Activated naive CD4-positive, alpha-beta T cell (primary cell): ENCODE measurements at places on chromosomes 7 and 10.

DNA sequence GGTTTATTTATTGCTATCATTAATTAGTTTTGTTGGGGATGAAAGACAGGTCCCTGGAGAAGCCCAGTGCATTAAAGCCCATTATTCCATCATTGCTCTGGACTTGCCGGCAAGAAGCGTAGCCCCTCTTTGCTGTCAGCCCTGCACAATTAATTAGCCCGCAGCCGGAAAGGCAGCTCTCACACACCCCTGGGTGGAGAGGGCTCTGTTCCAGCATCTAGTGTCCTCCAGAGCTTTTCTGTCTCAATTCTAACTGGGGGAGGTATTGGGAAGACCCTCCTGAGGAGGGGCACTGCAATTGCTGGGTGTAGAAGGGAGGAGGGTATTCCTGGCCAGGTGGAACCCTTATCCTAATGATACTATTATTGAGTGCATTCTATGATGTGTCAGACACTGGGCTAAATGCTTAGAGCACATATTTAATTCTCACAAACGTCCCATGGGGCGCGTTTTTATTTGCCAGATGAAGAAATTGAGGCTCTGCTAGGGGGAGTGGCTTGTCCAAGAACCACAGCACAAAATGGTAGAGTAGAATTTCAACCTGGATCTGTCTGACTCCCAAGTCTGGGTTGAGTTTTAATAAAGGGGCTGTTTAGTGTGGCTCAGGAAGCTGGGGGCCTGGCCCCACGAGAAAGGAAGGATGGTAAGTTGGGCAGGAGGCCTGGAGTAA lies 148.1 kb upstream of the PCBD1 start:
- no peak for DNase-seq

DNA sequence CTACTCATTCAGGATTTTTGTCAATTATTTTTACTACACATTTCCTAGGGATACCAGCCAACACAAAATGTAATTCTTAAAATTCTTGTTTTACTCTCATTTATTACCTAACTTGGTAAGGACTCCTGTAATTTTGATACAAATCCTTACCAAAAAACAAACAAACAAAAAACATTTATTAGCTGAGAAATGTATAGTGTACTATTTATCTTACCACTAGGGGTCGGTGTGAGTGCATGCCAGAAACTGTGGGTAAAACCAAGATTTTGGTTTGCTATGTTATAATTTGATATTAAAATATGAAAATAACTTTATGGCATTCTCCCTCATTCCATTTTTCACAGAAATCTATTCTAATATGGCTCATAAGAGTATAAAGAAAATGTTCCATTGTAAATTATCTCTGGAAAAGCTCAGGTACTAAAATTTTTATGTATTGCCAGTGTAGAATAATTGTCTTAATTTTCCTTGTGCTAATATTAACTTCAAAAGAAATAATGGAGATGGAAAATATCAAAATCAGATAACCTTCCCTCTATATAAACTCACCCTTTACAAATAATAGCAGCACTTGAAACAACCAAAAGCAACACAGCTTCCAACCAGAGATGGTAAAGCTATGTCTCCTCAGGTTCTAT lies 290.8 kb upstream of the PCDH15 start:
- DNase-seq, result no peak

DNA sequence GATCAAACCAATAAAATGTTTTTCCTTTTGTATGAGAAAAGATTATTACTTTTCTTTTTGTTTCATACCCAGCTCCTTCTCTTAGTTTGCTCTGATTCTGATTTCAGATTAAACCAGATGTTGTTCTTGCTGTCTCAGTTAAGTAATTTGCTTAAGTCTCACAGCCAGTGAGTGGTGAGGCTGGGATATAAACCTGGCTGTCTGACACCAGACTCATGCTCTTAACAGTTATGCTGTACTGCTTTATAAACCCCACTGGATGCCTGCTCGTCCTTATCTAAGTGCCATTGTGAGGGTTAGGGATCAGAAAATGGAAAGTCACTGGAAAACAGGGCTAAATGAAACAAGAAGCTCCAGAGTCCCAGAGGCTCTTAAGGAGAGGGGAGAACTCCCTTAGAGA lies 24.3 kb downstream of the GARS1 start:
- no peak for DNase-seq

DNA sequence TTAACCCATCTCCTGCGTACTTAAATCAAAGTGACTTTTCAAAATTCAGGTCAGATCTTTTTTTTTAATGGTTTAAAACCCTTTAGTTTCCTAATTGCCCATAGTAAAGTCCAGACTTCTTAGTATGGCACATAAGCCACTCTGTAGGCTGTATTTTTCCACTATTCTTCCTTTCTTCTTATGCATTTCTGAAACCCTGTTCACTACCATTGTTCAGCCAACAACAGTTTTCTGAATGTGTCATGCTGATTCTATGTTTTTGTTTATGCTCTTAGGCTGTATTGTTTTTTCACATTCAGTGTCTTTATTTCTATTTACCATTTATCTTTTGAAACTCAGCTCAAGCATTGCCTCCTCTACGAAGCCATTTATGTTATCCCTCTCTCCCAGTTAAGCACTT lies 26.7 kb downstream of the CCSER2 start:
- DNase-seq, result no peak

DNA sequence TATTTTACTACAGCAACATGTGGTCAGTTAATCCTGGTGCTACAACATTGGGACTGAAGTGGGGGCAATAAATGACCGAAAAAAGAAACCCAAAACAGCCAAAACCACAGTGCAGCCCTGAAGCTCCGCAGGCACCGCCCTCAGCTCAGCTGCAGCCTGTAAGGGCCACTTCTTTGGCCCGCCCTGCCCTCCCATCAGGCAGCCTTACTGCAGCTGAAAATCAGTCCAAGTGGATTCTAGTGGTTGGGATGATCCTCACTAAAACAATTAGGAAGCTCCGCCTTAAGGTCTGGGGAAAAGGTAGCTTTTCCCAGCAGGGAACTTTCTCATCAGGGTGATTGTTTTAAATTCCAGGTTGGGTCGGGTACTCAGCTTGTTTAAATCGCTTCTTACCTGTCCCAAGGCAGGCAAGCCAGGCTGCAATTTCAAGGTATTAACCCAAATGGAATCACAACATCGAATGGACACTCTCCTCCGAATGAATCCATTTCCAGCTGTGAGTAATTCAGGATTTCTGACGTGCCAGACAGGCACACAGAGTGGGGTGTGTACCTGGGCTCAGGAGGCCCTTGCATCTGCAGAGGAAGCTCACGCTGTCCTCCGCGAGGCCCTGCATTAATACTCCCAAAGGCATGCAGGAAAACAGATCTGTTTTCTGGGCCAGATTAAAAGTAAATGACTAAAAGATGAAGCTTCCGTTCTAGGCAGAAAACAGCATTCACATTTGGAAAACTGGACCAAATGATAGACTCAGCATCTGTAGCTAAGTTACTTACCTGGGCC lies 104.3 kb downstream of the CREB5 start:
- DNase-seq, result no peak

DNA sequence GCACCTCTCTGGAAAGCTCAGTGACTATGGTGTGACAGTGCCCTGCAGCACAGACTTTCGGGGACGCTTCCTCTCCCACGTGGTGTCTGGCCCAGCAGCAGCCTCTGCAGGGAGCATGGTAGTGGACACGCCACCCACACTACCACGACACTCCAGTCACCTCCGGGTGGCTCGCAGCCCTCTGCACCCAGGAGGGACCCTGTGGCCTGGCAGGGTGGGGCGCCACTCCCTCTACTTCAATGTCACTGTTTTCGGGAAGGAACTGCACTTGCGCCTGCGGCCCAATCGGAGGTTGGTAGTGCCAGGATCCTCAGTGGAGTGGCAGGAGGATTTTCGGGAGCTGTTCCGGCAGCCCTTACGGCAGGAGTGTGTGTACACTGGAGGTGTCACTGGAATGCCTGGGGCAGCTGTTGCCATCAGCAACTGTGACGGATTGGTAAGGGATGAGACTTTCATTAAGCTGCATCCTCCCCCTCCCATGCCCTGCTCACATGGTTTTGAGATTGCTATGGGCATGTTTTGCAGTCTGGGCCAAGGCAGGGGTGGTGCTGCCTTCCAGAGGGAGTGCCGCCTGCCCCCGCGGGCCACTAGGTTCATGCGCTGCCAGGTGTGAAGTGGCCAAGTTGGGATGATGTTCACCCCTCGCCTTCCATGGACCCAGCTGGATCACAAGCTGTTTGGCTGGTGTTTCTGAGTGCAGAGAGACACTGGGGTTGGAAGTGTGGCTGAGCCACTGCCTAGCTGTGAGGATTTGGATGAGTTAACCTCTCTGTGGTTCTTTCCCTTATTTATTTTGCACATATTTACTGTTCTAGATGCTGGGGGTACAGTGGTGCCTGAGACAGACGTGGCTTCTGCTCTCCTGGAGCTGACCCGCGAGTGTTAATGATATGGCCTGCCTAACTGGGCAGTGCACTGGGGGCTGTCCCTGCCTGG lies 2.5 kb downstream of the ADAMTS14 start:
- DNase-seq, result no peak

DNA sequence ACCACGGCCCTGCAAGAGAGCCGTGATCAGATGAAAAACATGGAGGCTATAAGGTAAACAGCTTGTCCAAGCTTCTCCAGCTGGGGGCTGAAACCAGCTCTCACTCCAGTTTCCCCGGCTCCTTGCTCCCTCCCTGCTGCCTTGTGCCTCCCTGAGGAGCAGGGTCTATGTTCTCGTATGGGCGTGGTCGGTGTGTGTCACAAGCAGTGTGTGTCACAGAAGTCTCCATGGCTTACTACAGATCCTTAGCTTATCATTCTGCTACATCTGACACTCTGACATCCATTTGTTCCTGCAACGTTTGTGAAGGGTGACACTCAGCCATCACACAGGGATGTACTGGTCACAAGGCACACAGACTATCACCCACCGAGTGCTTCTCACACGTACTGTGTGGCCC lies 54.6 kb downstream of the CSGALNACT2 start:
- DNase-seq, result no peak

DNA sequence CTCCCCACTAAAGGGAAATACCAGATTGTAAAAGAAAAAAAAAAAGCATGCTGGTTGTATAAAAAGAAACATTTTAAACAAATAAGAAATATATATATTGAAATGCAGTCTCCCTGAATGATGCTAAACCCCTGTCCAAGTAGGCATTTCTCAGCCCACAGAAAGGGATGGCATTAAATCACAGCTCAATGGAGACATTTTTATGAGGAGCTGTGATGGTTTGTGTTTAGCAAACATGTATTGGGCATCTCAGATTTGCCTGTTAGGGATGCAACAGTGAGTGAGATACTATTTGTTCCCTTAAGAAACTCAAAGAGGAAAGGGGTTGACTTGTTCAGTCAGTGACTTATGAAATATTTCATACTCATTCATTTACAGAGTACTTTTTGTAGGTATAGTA lies 51.5 kb downstream of the KAT6B start:
- no peak for DNase-seq

DNA sequence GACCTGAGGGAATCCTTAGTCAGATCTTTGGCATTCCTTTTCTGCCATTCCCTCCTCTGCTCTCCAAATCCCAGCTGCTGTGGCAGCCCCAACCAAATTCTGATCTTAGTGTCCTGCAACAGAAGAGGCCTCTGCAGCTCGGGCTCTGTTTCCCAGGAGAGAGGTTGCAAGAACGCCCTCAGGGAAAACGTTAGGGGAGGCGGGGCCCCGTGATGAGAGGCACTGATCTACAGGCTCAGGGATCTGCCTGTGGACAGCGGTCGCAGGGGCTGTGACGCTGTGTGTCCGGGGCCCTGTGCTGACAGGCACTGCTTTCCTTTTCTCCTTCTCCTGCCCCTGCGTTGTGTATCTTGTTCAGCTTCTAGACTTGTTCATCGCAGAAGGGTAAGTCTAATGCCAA lies 57.3 kb upstream of the DPYSL4 start:
- no peak for DNase-seq

DNA sequence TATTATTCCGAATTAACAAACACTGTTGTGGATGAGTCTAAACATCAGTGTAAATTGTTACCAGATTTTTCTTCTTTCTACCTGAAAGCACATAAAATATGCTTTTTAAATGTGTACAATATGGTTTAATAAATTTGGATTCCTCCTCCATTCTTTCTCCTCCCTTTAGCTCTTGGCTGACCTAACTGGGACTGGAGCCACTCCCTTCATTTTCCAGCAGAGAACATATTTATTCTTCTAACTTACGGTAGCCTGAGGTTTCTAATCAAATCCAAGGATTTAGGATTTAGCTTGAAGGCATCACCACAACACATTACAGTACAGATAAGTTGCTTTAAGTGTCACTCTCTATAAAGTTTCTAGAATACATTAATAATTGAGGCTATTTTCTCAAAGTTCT lies 88.2 kb upstream of the SEMA3C start:
- no peak for DNase-seq

DNA sequence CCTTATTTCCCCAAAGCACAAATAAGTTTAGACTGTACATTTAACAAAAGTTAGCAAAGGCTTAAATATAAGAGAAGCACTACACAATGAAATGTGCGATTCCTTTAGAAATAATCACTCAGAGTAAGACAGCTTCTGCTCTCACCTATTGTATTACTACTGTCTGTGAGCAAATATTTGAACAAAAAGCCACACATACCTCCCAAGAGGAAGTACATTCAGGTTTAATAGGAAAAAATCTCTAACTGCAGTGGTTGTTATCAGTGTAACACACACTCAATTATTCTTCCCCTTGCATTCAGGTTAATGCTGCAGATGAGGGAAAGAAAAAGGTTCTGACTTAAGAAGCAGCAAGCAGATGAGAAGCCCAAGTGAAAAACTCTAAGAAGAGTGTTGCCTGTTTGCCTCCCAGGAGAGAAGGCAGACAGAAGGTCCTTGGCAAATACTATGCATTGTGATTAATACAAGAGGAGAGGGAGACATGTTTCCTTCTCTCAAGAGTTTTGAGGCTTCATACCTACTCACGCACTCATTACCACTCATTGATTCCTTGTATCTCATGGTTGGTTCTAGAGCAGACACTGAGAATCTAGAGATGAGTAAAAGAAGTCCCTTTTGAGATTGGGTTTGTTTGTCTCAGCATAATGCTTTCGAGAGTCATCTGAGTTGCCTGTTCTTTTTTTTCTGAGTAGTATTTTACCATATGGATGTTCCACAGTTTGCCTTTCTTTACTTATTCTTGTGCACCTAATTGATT lies 13.6 kb downstream of the GIMAP4 start:
- no peak for DNase-seq

DNA sequence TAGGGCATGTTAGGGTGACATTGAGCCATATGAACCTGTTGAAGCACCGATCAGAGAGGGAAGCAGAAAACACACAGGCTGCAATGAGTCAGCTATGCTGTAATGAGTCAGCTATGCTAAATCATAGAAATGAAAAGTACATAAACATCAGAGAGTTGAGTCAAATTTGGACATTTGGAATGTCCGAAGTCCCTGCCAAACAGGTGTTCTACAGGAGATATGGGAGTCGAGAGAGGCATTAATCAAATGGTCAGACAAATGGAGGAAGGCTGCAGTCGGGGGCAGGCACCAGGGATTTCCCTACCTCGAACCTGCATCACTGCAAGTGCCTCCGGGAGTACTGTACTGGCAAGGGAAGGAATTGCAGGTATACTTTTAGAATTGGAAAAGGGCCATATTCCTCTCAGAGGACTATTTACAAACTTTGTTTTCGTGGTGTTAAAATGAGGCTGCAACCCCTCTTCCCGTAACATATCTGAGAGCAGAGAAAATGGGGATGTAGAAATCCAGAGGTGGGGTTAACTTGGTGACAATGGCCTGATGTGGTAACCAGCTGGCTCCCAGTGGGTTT lies 8.8 kb upstream of the ZC3HAV1 start:
- DNase-seq, result no peak

GRCh38 chr10:117541909-117542705 lies 439 bp upstream of the EMX2 start:
- no peak for DNase-seq

GRCh38 chr7:41830271-41830670 lies 127.4 kb upstream of the INHBA start:
- DNase-seq, result no peak

- DNase-seq, result no peak
Observed at GRCh38 chr7:149007611-149008010, 20.7 kb downstream of the PDIA4 start.
